ENCODE measurements at places on chromosomes 5 and 9. TPM values are rescaled to one million over a fixed set of nuclear protein-coding genes. Genes with fewer than 3 reads are reported as not detected.

The PRSS3 gene
- total RNA-seq = not detected

The MACIR gene
- 6.0 TPM for total RNA-seq

DNA sequence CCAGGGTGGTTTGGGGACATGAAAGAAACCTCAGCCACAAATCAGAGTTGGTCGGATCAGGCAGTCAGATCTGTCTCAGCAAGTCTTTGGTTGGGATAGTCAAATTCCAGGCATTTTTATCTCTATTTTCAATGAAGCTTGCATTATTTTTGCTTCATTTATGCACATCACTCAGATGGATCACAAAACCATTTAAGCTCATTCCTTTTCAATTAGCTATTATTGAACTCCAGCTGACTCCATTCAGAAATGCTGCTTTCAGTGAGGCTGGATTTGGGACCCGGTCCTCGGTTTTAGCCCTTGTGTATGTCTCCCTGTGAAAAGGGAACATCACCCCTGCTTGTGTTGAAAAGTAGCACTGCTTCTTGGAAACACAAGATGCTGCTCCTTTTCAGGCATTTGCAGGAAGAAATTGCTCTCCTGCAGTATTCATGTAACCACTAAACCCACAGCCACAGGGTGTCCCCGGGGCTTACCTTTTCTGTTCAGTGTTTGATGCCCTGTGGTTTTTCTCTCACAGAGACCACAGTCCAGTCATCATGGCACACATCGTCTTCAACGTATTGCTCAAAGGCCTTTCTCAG is 232.9 kb downstream of the NFIB start:
- DNase-seq = no peak

- no peak for DNase-seq
These were observed 71.6 kb upstream of the GALNT10 start for GRCh38 chr5:154118893-154119336.

DNA sequence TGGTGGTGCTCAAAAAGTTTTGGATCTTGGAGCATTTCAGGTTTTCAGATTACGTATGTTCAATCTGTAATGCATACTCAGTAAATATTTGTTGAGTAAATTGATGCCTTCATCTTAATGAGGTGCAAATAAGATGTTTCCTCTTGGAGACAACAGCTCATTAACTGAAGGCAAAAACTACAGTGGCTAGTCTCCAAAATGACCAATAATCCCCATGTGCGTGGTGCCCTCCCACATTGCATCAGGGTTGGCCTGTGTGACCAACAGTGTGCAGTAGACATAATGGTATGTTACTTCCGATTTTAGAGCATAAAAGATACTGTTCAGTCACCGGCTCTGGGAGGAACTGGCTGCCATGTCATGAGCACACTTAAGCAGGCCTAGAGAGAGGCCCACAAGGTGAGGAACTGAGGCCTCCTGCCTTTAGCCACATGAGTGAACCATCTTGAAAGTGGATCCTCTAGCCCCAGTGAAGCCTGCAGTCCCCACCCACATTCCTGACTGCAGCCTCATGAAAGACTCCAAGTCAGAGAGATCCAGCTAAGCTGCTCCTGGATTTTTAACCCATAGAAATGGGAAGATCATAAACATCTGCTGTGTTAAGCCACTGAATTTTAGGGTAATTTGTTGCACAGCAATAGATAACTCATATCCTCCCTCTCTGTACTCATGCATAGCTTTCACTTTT is 55.7 kb downstream of the LIFR start:
- DNase-seq = no peak

GRCh38 chr5:53323943-53324642 is 156.3 kb upstream of the FST start:
- DNase-seq = no peak

GRCh38 chr9:9004810-9005209 is 1205.2 kb upstream of the DMAC1 start:
- DNase-seq = no peak

- DNase-seq = no peak
These were observed 723.1 kb upstream of the RIOK2 start for GRCh38 chr5:97906135-97906534.

- DNase-seq = no peak
These were observed 18.4 kb downstream of the GADD45G start for GRCh38 chr9:89622933-89623861.

DNA sequence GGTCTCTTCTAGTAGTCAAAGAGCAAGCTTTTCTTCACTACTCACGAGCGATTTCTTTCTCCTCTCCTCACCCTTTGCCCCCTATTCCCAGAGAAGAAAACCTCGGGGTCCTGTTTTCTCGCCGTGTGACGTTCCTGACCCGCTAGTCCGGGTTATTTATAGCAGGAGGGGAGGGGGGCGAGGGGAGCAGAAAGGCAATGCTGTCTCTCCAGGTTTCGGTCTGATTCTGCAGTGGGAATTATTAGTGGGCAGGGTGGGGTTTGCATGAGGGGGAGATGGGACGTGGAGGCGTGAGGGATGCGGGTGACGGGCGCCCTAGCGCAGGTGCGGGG is 847 bp upstream of the GABRB2 start:
- DNase-seq = no peak

GRCh38 chr9:127123064-127123890 is 842 bp upstream of the ANGPTL2 start:
- no peak for DNase-seq

Measured in activated T-cell treated with anti-CD3 and anti-CD28 coated beads, Interleukin-2, amount 50 U/mL, for 72 hours (primary cell).